ENCODE measurements at places on chromosomes 12 and 14. TPM values are rescaled to one million over a fixed set of nuclear protein-coding genes. Genes with fewer than 3 reads are reported as not detected.

DNA sequence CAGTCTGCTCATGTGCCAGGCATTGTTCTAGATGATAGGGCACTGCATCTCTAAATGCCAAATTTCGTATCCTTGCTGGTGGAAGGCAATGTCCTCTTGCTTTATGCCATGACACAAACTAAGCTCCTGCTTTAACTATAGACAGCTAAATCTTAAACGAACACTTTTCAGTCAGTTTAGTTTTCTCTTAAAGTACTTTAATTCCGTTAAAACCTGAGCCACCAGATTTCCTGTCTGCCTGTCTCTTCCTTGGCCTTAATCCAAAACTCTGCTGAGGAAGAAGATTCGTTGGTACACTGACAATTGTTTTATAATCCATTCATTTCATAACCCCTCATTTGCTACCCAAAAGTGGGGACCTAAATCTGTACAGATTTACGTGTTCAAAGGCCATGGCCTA, 194.4 kb upstream of the BCL2L14 start:
- no peak for DNase-seq

Gene EGLN3
- total RNA-seq: 4.3 TPM

GRCh38 chr12:9388379-9388778, 180.2 kb upstream of the PZP start:
- DNase-seq: no peak

GRCh38 chr12:104569346-104570173, 112.8 kb downstream of the CHST11 start:
- no peak for DNase-seq

Gene DTX1
- 0.24 TPM for total RNA-seq

- no peak for DNase-seq
These were observed 34.0 kb downstream of the KCNMB4 start for GRCh38 chr12:70400124-70400523.

GRCh38 chr14:65927931-65928356, 515.4 kb downstream of the FUT8 start:
- DNase-seq: no peak

GRCh38 chr14:77607741-77608302, 8.6 kb downstream of the SPTLC2 start:
- DNase-seq: no peak

GRCh38 chr12:1740161-1740948, 49.5 kb downstream of the ADIPOR2 start:
- DNase-seq: no peak

- peak; percentile 98 for DNase-seq
These were observed 25.1 kb upstream of the UBC start for GRCh38 chr12:124939421-124940142.
